Activated T-helper 1 cell treated with anti-CD3 and anti-CD28 coated beads, Interleukin-2, amount 50 U/mL, for 16 hours (primary cell): ENCODE measurements at places on chromosomes 4 and X.
A peak's percentile ranks its signal among the peaks of the same experiment; 100 is the strongest.

DNA sequence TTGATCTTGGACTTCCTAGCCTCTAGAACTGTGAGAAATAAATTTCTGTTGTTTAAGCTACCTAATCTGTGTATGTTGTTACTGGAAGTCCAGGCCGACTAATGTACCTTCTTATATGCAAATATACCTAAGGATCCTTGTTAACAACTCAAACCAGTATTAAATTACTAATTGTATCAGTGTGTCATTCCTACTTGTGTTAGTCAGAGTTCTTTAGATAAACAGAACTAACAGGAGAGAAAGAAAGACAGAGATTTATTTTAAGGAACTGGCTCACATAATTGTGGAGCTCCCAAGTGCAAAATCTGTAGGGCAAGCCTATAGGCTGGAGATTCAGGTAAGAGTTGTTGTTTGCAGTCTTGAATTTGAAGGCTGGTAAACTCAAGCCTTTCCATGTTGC lies 120.0 kb downstream of the ADGRL3 start:
- no peak for DNase-seq

GRCh38 chr4:31365006-31365690 lies 645.0 kb downstream of the PCDH7 start:
- DNase-seq, result no peak

DNA sequence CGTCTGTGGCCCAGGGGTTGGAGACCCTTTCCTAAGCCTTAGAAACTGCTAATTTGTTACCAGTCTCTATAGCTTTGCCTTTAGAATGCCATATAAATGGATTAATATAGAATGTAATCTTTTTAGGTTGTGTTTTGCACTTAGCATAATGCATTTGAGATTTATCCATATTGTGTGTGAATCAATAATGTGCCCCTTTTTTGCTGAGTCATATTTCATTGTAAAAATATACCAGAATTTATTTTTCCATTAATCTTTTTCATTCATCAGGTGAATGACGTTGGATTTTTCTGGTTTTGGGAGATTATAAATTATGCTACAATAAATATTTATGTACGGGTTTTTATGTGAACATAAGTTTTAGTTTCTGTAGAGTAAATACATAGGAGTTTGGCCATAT lies 478.8 kb upstream of the MAGEB18 start:
- DNase-seq, result no peak

GRCh38 chr4:125801373-125801772 lies 486.6 kb downstream of the FAT4 start:
- no peak for DNase-seq

DNA sequence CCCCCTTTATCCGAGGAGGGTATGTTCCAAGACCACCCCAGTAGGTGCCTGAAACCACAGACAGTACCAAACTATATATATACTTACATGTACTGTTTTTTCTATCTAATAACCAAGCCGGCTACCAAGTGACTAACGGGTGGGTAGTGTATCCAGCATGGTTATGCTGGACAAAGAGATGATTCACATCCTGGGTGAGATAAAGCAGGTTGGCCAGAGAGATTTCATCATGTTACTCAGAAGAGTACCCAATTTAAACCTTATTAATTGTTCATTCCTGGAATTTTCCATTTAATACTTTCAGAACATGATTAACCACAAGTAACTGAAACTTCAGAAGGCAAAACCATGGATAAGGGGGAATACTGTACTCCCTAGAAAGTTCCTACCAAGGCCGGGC lies 46.5 kb downstream of the RFC1 start:
- DNase-seq, result no peak

DNA sequence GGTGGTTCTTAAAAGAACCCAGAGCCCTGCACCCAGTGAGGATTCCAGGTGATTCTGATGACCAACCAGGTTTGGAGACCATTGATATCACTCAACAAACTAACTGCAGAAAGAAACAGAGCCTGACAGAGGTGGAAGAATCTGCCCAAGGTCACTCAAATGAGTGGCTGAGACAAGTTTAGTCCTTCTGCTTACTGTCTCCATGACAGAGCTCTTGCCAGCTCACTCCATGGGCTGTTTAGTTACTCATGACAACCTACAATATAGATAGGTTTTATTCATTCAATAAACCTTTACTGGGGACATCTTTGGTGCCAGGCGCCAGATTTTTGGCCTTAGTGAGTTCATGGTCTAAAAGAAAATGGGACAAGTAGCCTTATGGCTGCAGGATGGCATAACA lies 124.3 kb downstream of the RAB28 start:
- DNase-seq, result no peak

GRCh38 chr4:91826186-91826585 lies 477.6 kb upstream of the GRID2 start:
- DNase-seq, result no peak

DNA sequence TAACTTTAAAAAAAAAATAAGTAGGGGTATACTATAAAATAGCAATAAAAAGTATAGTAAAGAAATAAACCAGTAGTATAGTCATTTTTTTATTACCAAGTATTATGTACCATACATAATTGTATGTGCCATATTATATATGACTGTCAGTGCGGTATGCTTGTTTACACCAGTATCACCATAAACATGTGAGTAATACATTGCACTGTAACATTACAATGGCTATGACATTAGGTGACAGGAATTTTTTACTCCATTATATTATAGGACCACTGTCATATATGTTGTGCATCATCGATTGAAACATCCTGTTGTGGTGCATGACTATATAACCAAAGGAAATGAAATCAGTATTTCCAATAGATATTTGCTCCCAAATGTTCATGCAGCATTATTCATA lies 176.9 kb upstream of the ARHGAP24 start:
- no peak for DNase-seq

DNA sequence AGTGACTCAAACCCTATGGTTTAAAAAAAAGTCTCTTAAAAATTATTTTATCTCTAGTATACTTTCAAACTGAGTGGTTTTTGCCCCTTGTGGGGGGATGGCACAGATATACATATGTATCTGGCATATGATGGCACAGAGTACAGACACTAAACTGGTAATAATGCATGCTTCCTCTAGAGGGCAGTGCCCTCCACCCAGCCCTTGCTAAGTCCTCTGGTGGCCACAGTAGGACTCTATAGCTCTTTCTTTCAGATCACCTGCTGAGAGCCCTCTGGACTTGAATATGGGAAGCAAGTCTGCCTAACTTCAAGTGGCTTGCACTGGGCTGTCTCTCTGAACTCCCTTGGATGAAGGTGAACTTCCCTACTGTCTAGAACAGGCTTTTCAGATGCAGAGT lies 66.3 kb downstream of the TSPAN7 start:
- no peak for DNase-seq

DNA sequence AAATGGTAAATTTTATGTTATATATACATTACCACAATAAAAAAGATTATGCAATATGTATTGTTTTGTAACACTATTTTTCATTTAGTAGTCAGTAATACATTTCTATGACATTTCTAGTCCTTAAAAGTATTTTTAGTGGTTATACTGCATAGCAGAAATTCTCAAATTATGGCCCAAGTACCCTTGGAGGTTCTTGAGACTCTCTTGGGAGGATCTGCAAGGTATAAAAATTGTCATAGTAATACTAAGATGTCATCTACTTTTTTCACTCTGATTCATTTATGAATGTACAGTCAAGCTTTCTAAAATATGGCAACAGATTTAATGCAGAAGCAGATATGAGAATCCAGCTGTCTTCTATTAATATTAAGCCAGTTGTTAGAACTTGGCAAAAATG lies 138.6 kb upstream of the NAP1L5 start:
- no peak for DNase-seq

DNA sequence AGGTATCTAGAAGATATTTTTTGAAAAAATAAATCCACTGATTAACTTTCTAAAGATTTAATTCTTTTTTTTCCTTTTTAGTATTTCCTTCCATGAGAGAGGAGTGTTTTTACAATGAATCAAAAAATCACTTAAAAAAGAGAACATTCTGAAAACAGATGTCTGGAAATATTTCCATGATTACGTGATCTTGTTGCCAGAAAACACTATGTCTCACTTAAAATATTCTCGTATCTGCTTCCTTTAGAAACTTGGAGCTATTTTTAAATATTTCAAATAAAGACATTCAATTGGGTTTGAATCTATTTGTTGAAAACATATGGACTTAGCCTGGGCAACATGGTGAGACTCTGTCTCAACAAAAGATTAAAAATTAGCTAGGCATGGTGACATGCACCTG lies 232.8 kb upstream of the RASGEF1B start:
- DNase-seq, result no peak

- no peak for DNase-seq
Measured at GRCh38 chr4:14916554-14917297, 85.6 kb upstream of the CPEB2 start.

- no peak for DNase-seq
Measured at GRCh38 chr4:16864199-16864598, 34.2 kb downstream of the LDB2 start.

GRCh38 chr4:77795326-77795725 lies 23.8 kb downstream of the CNOT6L start:
- no peak for DNase-seq

GRCh38 chrX:39948582-39948981 lies 149.2 kb downstream of the BCOR start:
- no peak for DNase-seq

DNA sequence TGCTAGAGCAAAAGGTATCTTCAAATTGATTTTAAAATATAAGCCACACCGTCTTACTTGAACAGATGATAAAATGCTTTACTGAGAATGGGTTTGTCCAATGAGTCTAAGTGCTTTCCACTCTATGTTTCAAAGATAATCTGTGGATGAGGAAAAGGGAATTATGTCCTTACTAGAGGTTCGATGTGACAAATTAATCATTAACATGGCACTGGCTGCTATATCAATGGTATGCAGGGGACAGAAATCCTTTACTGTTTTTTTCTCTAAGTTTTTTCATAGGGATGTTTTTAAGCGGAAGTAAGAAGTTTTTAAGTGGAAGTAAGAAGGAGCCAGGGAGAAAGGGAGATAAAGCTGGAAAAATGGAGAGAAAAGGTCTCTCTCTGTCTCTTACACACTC lies 38.0 kb downstream of the MID1IP1 start:
- no peak for DNase-seq

DNA sequence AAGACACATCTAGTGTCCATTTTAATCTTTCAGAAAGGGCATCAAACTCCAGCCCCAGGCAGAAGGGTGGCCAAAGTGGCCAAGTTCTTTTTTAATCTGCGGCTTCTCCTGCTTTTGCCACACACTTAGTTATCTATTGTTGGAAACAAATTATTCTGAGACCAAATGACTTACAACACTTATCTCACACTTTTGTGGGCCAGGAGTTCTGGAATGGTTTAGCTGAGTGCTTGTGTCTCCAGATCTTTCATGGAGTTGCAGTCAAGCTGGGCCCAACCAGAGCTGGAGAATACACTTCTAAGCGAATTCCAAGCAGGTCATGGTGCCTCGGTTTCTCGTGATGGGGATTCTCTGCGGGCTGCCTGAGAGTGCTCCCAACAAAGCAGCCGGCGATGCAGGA lies 4.0 kb downstream of the TXK start:
- no peak for DNase-seq

DNA sequence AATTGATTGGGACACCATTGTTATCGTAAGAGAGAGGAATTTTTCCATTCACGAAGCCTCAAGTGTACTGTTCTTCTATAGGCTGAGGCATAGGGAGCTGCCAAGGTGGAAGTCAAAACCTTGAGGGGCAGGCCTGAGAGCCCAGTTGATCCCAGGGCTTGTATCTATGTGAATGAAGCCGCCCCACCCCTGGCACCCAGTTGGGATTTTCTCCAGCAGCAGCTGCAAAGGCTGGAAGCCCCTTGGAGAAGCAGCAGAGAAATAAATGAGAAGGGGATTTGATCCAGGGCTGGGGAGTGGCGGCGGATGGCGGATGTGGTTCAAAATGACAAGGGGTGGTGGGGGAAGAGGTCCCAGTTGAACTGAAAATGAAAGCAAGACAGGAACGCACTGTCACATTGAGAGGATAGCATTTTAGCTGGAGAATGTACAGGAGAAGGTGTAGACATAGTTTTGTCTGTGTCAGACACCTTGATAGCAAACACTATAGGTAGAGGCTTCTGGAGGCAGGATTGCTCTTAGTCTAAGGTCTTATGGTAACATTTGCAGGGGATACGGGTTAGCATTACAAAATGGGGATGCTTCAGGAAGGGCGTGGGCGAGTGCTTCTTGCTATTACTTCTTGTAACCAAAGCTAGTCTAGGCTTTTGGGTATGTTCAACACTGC lies 32.6 kb downstream of the DOCK11 start:
- DNase-seq, result peak; percentile 27

- no peak for DNase-seq
Measured at GRCh38 chr4:116866106-116866505, 219.3 kb downstream of the TRAM1L1 start.

- no peak for DNase-seq
Measured at GRCh38 chr4:62394766-62395165, 1194.6 kb downstream of the ADGRL3 start.

DNA sequence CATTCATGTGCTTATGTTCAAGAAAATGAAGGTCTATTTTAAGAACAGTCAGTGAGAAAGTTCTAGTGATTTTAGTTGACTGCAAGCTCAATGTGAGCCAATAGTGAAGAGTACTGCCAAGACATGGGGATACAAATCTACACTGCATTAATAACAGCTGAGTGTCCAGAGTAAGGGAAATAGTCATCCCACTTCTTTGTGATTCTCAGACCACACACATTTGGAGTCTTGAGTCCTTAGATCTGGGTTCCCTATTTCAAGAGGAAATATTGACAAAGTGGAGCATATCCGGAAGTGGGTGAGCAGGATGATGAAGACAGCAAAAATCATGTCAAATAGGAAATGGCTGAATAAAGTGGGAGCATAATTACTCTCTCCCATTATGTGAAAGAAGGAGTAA lies 171.1 kb downstream of the LARP7 start:
- no peak for DNase-seq
